ENCODE measurements at places on chromosomes 6 and 20. TPM values are rescaled to one million over a fixed set of nuclear protein-coding genes. Genes with fewer than 3 reads are reported as not detected.

Gene FRK
- 0.40 TPM for total RNA-seq

Gene SLC26A8
- total RNA-seq = not detected

Gene CRISP2
- not detected for total RNA-seq

Gene PRR18
- 0.22 TPM for total RNA-seq

Data from muscle of leg (tissue), 16 donors.